ENCODE measurements at places on chromosomes 5 and 9.

- DNase-seq = no peak
Measured at GRCh38 chr9:6928863-6929262, 171.1 kb downstream of the KDM4C start.

DNA sequence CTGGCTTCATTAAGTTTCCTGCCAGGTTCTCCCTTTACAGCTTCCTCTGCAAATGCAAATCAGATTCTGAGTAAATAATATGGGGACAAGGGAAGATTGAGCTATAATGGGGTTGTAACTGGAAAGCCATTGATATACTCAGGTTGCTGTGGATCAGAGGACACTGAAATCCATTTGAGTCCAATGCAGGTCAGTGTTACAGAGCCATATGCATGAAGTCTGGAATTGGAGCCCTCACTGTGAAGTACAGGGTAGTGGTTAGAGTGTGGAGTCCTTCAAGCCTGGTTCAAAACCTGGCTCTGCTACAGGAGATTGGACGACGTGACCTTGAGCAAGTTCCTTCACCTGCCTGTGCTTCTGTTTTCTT, 48.7 kb downstream of the TIMD4 start:
- no peak for DNase-seq

DNA sequence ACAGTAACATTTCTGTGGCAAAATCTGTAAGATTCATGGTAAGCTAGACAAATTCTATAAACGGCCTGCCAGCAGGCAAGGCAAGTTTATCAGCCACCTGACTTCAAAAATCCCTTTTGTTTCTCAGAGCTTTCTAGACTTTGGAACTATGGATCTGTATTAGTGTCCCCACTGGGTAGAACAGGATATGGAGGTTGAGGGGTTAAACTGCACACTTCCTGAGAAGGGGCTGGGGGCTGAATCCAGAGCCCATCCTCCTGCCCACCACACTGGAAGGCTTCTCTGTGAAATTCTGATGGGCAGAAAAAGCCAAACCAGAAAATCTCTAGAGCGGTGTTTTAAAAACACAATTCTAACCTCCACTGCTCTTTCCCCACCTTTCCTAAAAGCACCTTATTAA, 128.7 kb downstream of the ENTREP1 start:
- DNase-seq = no peak

- no peak for DNase-seq
Measured at GRCh38 chr5:175772747-175773533, 98.4 kb upstream of the CPLX2 start.

DNA sequence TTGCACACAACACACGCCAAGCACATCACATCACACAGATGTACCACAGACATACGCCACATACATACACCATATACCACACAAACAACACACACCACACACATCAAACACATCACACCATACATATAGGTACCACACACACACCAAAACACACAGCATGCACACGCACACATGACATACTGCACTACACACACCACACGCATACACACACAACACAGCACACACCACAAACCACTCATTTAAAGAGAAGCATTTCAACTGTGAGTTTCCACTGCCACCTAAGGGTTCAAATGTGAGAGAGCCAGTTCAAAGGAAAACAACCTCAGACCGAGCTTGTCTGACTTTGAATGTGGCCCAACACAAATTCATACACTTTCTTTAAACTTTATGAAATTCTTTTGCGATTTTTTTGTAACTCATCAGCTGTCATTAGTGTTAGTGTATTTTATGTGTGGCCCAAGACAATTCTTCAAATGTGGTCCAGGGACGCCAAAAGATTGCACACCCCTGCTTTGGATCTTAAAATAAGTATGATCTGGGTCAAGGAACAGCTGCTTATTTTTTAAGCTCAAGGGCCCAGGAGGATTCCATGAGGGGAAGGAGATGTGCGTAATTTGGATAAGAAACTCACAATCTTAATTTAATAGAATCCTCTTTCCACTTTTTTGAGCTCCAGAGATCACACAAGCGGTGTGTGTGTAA, 494.6 kb downstream of the GADD45G start:
- no peak for DNase-seq

DNA sequence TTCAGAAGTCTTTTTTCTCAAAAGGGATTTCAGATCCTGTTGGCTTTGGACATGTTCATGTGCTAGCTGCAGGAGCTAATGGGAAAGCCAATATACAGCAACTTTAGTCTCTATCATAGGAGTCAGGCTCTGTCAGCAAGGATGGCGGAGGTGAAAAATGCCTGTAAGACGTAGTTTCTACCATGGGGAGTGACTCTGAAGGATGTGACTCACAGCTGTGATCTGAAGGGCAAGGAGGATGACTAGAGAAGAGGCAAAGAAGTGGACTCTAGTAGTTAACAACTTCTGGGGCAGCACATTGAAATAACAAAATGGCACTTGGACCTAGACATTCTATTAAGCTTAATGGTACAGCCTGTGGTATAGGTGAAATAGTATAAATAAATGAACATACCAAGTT, 3.1 kb upstream of the NDUFS4 start:
- no peak for DNase-seq

DNA sequence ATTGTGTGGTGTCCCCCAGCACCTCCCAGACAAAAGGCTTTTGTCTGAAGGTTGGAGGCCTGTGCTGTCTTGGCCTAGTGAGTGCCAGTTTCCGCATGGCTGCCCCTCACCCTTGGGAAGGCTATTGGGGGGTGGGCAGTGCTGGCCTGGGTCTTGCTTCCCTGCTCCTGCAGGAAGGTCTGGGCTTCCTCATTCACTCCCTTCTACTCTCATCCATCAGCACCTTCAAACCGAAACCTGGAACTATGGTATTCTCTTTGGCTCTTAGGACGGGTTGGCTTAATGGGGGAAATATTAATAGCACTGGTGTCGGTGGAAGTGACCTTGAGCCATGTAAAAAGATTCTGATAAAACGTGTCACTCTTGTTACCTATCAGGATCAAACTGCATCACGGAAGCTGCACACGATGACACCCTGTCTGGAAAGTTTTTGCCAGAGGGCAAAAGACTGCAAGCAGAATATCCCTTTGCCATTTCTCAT, 34.0 kb upstream of the GLRX start:
- DNase-seq = no peak

GRCh38 chr9:12712532-12712931, 19.3 kb downstream of the TYRP1 start:
- no peak for DNase-seq

Measured in activated naive CD4-positive, alpha-beta T cell (primary cell).